Astrocyte (in vitro differentiated cells and primary cell): ENCODE measurements at places on chromosomes 4 and X. TPM values are rescaled to one million over a fixed set of nuclear protein-coding genes. Genes with fewer than 3 reads are reported as not detected.
A peak's percentile ranks its signal among the peaks of the same experiment; 100 is the strongest.

DNA sequence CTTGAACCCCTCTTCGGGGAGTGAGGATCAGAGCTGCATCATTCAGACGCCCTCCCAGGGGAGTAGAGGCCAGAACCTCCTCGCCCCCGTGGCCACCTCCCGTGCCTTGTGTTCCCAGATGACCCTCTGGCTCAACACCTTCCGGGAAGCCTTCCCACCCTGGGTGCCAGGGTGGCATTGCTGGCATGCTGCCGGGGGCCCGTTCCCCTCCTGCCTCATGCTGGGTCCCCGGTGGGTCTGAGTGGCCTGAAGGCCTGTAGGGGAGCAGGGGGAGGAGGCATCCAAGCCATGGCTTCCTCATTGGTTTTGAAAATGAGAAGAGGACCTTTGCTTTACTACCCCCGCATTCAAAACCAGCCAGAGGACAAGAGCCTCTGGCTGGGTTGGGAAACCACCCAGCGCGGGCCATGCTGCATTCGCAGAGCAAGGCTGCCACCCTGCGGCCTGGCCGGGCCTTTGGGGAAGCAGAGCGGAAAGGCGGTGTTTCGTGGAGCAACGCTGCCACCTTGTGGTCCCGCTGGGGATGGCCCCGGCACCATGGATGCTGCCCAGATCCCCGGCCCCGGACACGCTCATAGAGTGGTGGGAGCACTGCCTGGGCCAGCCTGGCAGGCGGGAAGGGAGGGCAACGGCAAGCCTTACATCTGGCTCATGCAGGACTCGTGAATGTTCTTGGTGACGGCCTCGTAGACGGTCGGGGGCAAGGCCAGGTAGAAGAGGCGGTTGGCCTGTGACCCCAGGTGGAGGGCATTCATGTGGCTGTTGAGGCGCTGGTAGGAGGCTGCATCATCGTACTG, 11.9 kb downstream of the G6PD start:
- DNase-seq, result peak; percentile 48

GRCh38 chr4:99838927-99839326, 22.3 kb downstream of the DAPP1 start:
- no peak for DNase-seq

GRCh38 chr4:74528178-74528577, 83.2 kb downstream of the AREG start:
- no peak for DNase-seq

DNA sequence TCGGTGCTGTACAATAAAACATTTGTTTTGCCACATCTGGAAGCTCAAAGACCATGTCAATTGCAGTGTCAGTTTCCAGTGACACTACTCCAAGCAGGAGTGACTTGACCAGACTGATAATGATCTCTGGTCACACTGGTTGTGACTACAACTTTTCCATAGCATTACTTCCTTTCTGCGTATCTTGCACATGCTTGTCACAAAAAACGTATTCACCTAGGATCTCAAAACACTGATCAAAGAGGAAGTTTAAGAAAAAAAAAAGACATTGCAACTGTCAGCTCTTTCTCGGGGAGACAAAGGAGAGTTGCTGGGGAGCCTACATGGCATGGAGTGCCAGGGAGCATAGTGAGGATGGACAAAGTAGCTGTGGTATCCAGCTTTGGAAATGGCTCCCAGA, 60.6 kb downstream of the OPHN1 start:
- DNase-seq, result no peak

Gene PYURF
- total RNA-seq, result 49.0 and 51.6 TPM in 2 replicates
